ENCODE measurements at places on chromosomes 5 and 9.
A peak's percentile ranks its signal among the peaks of the same experiment; 100 is the strongest.

- no peaks in the 10 kb centered on the region for H3K36me3 ChIP-seq
- peaks cover 12% of the 10 kb centered on the region for H3K4me1 ChIP-seq
- H3K27me3 ChIP-seq = peaks cover 15% of the 10 kb centered on the region
- no peak for DNase-seq
These were observed 160.0 kb downstream of the RMI1 start for GRCh38 chr9:84140535-84141101.

GRCh38 chr5:111075520-111075919, 4.0 kb downstream of the TSLP start:
- H3K4me3 ChIP-seq = no peak overlapping the region
- no peak overlapping the region for H3K27ac ChIP-seq
- H3K27me3 ChIP-seq = no peaks in the 10 kb centered on the region
- DNase-seq = peak; percentile 50
- no peaks in the 10 kb centered on the region for H3K36me3 ChIP-seq
- peaks cover 13% of the 10 kb centered on the region for H3K4me1 ChIP-seq

- H3K36me3 ChIP-seq = no peaks in the 10 kb centered on the region
- no peaks in the 10 kb centered on the region for H3K27me3 ChIP-seq
- H3K4me3 ChIP-seq = no peak overlapping the region
- DNase-seq = no peak
- H3K4me1 ChIP-seq = no peaks in the 10 kb centered on the region
- no peak overlapping the region for H3K27ac ChIP-seq
These were observed 55.3 kb downstream of the RPS23 start for GRCh38 chr5:82222597-82223574.

- no peaks in the 10 kb centered on the region for H3K27me3 ChIP-seq
- no peaks in the 10 kb centered on the region for H3K36me3 ChIP-seq
- peak overlapping the region; percentile 87 for H3K27ac ChIP-seq
- peaks cover 19% of the 10 kb centered on the region for H3K4me1 ChIP-seq
- peak overlapping the region; percentile 51 for H3K4me3 ChIP-seq
These were observed 142.9 kb downstream of the BNC2 start for GRCh38 chr9:16727452-16728136.

GRCh38 chr5:892394-893136, at the start of the genes BRD9 and TRIP13:
BRD9 (minus strand) TSS chr5:892801; CDS start chr5:892657, 144 bp downstream.
TRIP13 (plus strand) TSS chr5:892884; CDS start chr5:892999, 115 bp downstream.
- peak; percentile 82 for DNase-seq
- H3K27me3 ChIP-seq = no peaks in the 10 kb centered on the region
- H3K27ac ChIP-seq = peak within 1 kb of the TSS; percentile 87
- H3K36me3 ChIP-seq = peaks cover 40% of the 10 kb centered on the region

- H3K4me3 ChIP-seq = no peak overlapping the region
- H3K36me3 ChIP-seq = no peaks in the 10 kb centered on the region
- H3K4me1 ChIP-seq = no peaks in the 10 kb centered on the region
- DNase-seq = no peak
- peak overlapping the region; percentile 35 for H3K27ac ChIP-seq
These were observed 14.8 kb upstream of the TUT7 start for GRCh38 chr9:86368871-86369521.

DNA sequence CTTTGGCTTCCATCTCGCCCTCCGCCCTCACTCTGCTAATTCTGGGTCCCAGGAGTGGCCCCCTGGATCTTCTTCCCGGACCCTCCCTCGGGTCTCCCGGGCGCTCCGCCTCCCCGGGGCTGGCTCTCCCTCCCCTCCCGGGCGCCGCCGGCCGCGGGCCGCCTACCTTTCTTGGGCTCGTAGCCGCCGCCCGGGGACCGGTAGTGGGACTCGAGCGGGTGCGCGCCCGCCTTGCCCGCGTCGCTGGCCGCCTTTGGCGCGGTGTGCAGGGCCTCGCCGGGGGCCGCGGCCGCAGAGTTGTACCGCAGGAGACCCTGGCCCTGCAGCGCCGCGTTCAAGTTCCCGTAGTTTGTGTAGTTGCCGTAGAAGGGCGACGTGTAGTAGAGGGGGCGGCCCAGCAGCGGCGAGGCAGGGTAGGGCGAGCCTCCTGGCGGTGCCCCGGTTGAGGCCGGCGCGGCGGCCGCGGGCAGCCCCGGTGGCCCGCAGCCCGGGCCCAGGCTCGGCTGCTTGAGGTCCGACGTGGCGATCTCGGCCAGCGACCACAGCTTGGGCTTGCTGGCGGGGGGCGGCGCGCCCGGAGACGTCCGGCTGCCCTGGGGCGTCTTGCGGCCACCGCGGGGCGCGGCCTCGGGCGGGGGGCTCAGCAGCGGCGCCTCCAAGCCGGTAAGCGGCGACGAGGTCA, 3.2 kb downstream of the IRX2 start:
- DNase-seq = no peak
- peaks cover 42% of the 10 kb centered on the region for H3K27me3 ChIP-seq
- peak overlapping the region; percentile 75 for H3K27ac ChIP-seq
- no peaks in the 10 kb centered on the region for H3K36me3 ChIP-seq
- H3K4me1 ChIP-seq = no peaks in the 10 kb centered on the region

DNA sequence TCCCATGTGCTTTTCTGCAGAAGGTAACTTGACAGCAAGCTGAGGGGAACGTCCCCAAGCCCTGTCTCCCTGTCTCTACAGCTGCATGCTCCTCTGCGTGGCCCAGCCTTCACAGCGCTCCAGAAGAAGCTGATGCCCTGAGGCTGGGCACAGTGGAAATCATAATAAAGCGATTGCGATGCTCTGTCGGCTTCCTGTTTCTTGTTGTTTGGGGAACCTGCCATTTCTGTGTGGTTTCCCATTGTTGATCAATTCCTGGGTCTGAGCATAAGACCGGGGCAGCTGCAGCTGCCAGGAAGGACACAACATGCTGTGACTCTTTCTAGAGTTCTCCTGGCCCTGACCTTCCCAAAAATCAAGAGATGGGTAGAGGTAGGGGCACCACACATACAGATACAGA, 7.2 kb upstream of the DNAJB5 start:
- no peak overlapping the region for H3K4me3 ChIP-seq
- H3K4me1 ChIP-seq = peaks cover 15% of the 10 kb centered on the region
- no peaks in the 10 kb centered on the region for H3K27me3 ChIP-seq
- H3K36me3 ChIP-seq = no peaks in the 10 kb centered on the region

DNA sequence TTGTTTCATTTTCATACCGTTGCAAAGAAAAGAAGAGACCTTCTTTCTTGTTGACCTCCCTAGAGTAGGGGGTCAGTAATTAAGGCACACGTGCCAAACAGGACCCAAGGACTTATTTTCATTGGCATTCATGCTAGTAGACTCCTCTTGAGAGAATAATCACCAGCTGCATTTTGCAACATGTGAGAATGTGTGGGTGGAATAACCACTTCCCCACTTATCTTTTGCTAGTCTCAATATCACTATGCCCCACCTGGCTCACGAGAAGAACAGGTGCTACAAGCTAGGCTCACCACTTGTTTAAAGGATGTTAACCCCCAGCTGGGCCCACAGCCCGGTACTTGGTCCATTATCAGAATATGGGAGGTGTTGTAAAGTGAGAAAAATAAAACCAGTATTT, 460.7 kb upstream of the MEF2C start:
- H3K27me3 ChIP-seq = no peaks in the 10 kb centered on the region
- DNase-seq = no peak
- H3K4me1 ChIP-seq = no peaks in the 10 kb centered on the region
- no peak overlapping the region for H3K4me3 ChIP-seq
- H3K36me3 ChIP-seq = no peaks in the 10 kb centered on the region
- H3K27ac ChIP-seq = no peak overlapping the region
